8988T (cell line): ENCODE measurements at places on chromosomes 1 and 21.

- no peak for DNase-seq
These were observed 375.1 kb downstream of the RYR2 start for GRCh38 chr1:237416924-237417655.

DNA sequence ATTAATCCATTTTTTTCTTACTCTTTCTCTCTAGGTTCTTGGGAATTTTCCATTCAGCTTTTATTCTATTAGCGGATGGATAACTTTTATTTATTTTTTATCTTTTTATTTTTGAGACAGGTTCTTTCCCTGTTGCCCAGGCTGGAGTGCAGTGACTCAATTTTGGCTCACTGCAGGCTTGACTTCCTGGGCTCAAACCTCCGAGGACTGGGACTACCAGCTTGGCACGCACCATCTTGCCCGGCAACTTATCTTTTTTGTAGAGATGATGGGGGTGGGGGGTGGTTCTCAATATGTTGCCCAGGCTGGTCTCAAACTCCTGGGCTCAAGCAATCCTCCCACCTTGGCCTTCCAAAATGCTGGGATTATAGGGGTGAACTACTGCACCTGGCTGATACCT is 36.1 kb upstream of the CHIT1 start:
- DNase-seq = no peak

GRCh38 chr1:9721606-9722377 is 70.3 kb downstream of the PIK3CD start:
- DNase-seq = peak; percentile 67

DNA sequence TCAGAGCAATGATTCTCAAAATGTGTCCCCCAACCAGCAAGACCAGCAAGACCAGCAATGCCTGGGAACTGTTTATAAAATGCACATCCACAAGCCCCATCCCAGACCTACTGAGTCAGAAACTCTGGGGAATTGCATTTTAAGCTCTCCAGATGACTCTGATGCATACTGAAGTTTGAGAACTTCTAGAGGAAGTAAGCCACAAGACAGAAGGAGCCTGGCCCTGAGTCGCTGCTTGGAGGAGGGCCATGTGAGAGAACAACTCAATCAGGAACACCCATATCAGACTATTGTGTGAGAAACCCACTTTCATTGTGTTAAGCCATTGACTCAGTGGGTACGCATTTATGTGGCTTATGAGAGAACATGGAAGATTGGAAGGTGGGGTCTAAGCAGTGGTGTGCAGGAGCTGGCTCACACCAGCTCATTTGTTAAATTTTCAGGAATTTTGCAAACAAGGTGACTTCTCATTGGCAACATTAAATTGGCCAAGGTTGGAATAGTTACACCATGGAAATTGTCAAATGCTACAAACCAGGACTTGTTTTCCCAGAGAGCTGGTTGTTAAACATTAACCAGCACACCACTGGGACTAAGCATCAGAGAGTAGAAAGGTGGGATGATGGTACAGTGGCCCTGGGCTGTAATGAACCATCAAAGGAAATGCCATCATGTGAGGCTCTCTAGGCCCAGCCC is 38.9 kb downstream of the ATP1A1 start:
- no peak for DNase-seq

DNA sequence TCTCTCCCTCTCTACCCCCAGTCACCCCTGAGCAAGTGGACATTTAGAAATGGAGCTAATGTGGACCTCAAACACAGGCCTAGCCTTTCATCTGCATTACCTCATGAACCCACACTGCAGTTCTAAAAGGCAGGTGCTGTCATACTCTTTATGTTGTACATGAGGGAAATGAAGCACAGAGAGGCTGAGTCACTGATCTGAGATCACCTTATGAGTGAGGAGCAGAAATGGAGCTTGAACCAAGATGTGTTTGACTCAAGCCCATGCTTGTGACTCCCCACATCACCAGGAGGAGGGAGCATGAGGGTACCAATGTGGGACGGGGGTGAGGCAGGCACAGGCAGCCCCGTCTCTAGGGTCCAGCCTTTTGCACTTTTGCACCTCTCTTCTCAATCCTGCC is 702.8 kb downstream of the PTPRU start:
- DNase-seq = no peak

DNA sequence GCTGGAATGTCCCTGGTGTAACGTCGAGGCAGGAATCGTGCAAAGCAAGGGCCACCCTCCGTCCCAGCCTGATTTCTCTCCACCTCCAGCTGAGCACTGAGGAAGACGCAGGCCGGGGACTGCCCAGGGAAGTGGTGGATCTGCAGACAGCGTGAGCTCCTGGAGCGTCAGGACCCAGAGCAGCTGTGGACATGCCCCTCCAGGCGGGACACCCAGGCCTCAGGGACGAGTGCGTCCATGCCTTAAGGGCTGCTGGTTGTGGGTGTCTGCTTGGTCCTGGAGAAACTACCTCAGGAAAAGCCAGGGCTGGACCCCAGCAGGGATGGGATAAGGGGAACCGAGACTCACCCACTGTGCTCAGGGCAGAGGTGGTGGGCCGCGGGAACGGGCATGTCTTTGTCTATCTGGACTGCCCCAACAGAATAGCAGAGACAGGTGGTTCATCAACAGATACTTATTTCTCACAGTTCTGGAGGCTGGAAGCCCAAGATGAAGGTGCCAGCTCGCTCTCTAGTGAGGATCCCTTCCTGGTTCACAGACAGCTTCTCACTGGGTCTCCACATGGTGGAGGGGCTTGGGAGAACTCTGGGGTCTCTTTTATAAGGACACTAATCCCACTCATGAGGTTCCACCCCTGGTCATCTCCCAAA is 5.8 kb upstream of the MMEL1 start:
- DNase-seq = peak; percentile 8

- no peak for DNase-seq
These were observed 1503.0 kb downstream of the KCNT2 start for GRCh38 chr1:195105281-195105680.

- no peak for DNase-seq
These were observed 184.4 kb downstream of the COQ8A start for GRCh38 chr1:227124473-227124872.

GRCh38 chr1:225972344-225973152 is 26.6 kb downstream of the SDE2 start:
- DNase-seq = no peak

DNA sequence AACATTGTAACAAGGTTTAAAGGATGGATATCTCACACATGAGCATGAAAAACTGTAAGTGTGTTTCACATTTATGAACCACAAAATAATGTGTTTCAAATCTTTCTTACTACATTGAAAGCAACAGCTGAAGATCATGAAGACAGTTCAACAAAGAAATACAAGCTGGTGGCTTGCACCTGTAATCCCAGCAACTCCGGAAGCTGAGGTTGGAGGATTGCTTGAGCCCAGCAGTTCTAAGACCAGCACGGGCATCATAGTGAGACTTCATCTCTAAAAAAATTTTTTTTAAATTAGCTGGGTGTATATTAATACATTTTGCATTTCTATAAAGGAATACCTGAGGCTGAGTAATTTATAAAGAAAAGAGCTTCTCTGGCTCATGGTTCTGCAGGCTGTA is 27.1 kb upstream of the C1orf198 start:
- DNase-seq = no peak

DNA sequence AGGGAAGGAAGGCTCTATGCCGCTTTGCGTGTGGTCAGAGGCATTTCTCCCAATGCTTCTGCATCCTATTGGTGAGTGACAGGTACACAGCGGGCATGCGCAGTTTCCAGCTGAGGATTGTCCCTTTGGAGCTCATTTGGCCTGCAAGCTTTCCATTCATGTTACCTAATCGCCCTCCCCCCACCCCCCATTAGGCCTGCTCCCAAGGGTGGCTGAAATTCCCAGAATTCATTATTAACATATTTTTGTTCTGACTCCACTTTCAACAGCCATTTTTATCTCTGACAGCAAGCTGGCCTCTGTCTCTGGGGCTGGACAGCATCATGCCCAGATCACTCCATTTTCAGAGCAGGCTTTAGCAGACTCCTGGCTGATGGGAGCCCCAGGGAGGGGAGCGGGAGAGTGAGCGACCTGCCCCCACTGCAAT is 25.6 kb downstream of the MIS18A start:
- DNase-seq = no peak

DNA sequence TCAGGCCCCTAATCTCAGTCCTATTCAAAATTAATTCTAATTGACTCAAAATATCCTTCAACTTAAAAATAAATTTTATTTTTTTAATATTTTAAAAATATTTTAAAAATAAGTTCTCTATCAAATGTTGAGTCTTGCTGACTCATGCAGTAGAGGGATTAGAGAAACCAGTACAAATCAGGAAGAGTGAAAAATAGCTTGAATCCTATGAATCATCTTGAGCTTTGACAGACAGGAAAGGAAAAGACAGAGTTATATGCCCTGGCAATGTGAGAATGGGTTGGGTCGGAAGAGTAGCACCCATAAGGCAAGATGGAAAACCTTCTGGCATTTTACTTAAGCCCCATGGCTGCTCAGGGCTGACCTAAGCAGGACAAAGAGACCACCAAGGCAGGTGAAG is 346.6 kb upstream of the RUNX1 start:
- DNase-seq = no peak

DNA sequence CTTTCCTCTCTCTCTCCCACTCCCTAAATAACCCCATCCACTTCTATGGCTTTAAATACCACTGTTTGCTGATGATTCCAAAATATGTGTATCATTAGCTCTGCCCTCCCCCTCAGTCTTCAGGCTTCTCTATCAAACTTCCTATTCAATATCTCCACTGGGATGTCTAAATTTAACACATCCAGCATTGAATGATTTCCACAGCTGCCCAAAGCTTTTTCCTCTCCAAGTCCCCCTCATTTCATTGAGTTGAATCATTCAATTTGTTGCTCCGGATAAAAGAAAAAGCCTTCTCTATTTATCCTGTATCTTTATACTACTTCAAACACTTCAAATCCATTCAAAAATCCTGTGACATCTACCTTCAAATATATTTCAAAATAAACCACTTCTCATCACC is 225.0 kb downstream of the SEC16B start:
- DNase-seq = no peak

DNA sequence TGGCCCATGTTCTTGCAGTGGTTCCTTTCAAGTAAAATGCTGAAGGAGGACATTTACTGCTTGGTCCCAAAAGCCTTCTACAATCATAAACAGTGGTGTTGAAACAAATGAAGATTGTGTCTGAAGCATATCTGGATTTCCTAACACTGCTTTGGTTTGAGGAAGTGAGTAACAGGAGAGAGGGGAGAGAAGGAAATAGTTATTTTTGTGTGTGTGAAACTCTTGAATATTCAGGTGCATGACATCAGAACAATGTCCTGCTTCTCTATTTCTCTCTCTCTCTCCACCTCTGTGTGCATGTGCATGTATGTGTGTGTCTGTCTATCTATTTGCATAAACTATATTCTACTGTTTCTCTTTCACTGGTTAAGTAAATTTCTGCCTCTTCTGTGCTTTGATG is 61.4 kb upstream of the TNFSF18 start:
- no peak for DNase-seq

- DNase-seq = no peak
These were observed 35.2 kb downstream of the EXO1 start for GRCh38 chr1:241883159-241883558.

DNA sequence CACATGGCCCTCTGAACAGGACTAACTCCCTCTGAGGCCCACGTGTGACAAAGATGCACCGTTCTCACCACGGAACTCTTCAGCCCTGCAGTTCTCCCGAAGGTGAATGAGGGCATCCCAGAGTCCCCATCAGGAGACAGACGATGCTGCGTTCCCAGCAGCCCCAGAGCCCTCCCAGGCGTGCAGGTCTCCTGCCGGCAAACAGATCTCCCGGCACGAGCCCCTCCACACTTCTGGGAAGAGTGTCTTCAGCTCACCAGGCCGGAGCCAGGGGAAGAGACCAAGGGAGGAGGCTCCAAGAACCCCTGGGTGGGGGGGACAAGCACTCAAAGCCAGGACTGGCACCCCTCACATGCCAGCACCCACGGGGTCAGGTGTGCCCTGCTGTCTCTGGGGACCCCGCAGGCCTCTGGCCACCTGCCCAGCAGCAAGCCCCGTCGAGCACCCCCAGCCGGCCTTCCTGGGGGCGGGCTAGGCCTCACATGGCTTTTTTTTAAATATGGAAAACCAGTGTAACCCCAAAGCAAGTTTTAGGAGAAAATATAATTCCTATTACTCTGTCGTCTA is 45.1 kb upstream of the TRAPPC10 start:
- no peak for DNase-seq

DNA sequence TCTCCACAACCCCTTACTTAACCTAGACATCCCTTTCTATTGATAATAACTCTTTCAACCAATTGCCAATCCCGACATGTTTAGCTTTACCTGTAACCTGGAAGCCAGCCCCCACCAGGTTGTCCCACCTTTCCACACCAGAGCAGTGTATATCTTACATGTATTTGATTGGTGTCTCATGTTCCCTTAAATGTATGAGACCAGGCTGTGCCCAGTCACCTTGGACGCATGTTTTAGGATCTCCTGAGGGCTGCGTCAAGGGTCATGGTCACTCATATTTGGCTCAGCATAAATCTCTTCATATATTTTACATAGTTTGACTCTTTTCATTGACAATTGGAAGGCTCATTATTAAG is 5.3 kb upstream of the SLC19A1 start:
- no peak for DNase-seq

- DNase-seq = no peak
These were observed 2.2 kb downstream of the PAQR6 start for GRCh38 chr1:156245451-156246232.

DNA sequence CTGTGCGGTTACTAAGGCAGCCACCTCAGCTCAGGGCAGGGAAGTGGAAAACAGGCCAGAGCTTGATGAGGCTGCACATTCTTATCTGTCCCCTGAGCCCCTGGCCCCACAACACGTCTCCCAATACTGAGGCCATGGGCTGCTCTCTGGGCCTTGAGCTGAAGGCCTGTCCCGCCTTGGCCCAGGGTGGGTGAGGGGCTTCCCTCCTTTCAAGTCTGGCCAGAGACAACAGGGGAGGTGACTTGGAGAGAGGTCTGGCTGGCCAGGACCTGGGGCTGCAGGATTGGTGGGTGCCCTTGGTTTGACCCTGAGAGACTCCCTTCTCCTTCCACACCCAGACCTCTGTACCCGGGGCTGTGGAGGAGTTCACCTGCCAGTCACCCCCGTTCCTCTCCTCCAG is 563.8 kb downstream of the PTPRU start:
- no peak for DNase-seq

DNA sequence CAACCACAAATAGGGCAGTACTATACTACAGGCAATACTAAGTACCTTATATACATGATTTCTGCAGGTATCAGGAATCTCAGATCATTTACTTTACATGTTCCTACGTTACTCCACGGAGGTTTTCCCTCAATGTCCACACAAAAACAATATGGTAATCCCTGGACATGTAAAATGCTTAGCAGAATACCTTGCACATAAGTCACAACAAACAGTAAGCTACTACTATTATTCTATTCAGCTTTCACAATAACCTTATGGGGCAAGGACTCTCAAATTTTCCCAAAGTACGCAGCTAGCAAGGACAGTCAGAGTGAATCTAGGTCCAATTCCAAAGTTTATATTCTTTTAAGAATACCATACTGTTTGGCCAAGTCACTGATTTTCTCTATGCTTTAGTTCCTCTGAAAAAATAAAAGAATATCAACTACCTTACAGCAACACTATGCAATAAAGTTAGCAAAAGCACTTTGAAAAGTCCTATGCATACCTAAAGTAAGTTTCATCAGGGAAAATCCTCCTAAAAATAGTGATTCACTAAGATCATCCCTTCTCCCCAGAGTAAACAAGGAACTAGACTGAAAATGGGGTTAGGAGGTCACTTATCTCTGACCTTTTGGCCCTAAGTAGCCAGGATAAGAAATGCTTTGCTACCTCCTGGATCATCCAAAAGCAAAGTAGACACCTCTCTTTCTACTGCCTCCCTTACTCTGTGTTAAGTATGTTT is 67.4 kb downstream of the LUZP1 start:
- no peak for DNase-seq
